M059J (cell line): ENCODE measurements at places on chromosomes 6 and 20. TPM values are rescaled to one million over a fixed set of nuclear protein-coding genes. Genes with fewer than 3 reads are reported as not detected.
A peak's percentile ranks its signal among the peaks of the same experiment; 100 is the strongest.

The OR12D3 gene
- not detected in 2 replicates for total RNA-seq

DNA sequence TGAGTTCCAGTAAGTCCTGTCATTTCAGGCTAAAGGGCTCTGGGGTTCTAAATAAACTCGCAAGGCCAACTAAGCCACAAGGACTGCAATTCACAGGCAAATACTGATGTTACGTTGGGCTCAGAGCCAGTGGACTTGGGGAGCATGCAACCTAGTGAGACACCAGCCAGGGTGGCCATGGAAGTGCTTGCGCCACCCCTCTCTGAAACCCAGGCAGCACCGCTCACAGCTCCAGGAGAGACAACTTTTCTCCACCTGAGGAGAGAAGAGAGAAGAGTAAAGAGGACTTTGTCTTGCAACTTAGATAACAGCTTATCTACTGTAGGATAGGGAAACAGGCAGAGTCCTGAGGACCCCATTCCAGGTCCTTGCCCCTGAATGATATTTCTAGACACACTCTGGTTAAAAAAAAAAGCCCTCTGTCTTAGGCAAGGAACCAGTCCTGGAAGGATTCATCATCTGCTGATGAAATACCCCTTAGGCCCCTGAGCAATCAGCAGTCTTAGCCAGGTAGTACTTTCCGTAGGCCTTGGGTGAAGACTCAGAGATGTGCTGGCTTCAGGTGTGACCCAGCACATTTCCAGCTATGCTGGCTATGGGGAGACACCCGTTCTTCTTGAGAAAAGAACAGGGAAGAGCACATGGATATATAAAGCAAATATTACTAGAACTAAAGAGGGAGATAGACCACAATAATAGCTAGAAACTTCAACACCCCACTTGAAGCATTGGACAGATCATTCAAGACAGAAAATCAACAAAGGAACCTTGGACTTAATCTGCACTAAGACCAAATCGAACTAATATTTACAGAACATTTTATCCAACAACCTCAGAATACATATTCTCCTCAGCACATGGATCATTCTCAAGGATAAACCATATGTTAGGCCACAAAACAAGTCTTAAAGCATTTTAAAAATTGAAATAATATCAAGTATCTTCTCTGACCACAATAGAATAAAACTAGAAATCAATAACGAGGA is 31.5 kb upstream of the TBC1D32 start:
- DNase-seq: no peak

DNA sequence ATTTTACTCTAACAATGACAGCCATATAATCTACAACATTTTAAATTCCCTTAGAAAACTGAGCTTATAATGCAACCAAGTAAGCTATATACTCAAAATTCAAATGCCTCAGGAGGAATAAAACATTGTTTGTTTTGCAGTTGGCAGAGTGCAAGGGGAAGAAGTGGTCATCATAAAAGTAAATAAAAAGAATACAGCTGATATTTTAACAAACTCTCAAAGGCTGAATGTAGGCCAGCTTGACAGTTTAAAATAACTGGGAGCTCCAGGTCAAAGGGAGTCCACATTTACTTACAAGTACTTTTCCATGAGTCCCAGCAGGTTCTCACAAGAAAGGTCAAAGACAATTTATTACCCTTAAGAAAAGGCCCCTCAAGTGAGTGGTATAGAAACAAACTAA is 589.8 kb downstream of the BCKDHB start:
- no peak for DNase-seq

GRCh38 chr6:168300975-168301647 is 18.5 kb downstream of the DACT2 start:
- DNase-seq: no peak

The MTCH1 gene
- 385 and 490 TPM in 2 replicates for total RNA-seq

The TUBE1 gene
- total RNA-seq: 22.7 and 29.8 TPM in 2 replicates

DNA sequence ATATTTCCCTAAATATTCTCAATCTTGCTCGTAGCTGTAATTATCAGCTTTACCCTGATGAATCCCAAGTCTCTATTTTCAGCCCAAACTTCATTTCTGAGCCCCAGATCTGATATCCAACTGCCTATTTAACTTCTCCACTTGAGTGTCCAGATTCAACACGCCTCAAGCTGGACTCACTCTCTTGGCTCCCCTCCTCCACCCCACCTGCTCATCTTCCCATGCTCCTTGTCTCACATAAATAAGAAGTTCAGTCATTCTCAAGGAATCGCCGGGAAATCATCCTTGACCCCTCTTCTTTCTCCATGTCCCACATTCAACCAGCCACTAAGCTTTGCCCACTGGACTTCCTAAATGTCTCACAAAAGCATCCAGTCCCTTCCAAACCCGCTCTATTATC is 89.9 kb upstream of the STMND1 start:
- DNase-seq: no peak

DNA sequence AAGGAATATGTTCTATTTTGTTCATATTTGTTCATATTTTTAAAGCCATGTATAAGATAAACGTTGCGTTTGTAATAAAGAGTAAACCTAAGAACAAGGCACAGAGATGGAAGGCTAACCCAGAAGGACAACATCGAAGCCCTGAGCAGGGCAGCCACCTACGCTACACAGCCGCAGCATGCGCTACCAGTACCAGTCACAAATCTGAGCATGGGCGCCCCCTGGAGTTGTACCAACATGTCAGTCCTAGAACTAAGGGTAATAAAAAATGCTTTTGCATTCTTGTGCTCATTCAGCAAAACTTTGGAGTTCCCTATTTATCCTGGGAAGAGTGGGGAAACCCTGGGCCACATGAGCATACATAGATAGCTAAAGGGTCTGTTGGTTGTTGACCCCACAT is 70.6 kb downstream of the PLEKHG1 start:
- no peak for DNase-seq

DNA sequence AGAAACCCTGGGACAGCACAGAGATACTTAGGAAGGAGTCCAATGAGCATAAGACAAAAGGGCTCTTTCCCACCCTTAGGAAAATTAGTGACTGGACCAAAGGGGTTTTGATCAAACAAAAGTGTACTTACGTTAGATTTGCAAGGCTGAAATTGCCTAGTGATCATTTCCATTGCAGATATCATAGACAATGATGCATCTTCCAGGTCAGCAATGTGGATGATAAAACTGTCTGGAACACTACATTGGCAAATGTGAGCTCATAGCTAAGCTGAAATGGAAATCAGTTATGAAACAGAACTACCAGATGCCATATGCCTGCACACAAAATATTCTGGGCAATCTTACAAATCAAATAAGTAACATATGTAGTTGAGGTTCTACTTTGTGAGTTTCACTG is 34.0 kb downstream of the LY86 start:
- DNase-seq: no peak

GRCh38 chr20:48627737-48628128 is 200.1 kb downstream of the PREX1 start:
- DNase-seq: no peak

The PAX1 gene
- total RNA-seq: not detected in 2 replicates

DNA sequence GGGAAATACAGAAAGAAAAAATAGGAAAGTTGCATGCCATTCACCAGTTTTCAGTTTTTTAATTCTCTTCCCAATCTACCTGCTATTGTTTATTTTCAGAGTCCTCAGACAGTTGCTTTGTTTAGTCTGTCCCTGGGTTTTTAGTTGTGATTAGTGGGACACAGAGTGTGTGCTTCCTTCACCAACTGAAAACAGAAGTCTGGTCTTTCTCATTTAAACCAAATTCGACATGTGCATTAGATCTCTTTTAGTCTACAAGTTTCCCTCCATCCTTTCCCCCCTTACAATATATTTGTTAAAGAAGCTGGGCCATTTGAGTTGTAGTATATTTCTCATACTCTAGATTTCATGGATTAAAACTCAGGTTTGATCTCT is 58.7 kb upstream of the STMND1 start:
- DNase-seq: no peak

- DNase-seq: no peak
These were observed 67.6 kb upstream of the LYRM2 start for GRCh38 chr6:89706121-89706520.

DNA sequence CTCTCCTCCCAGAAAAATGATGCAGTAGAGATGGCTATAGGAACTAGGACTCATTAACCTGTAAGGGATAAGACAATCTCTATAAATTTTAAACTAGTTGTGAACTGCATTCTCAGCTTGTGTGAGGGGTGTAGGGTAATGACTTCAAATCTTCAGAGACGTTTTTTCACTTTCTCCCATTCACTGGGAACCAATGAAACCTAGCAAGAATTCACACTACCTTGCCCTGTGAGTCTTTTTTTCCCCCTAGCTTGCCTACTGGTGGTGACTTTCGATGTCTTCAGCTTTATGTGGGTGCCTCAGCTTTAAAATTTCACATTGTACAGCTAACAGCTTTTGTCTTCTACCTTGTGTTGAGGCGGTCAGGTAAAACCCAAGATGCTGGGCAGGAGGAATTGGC is 192.0 kb downstream of the MEI4 start:
- no peak for DNase-seq

The HLA-DPB1 gene
- not detected in 2 replicates for total RNA-seq

DNA sequence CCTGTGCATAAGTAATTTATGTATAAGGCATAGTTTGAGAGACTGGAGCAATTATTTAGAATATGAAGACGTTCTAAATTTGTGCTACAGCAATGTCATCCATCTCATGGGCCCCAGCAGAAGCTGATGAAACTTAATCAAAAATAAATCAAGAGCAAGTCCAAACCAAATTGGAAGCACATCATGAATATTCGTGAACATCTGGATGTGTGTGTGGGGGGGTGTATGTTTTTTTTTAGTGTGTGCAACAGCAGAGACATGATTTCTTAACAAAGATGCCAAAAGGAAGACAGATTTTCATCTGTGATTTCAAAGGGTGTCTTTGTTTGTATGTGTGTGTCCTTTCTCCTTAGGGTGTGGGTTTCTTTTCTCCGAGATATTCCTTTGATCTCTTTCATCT is 58.9 kb downstream of the SASH1 start:
- no peak for DNase-seq

GRCh38 chr6:108118810-108119768 is 44.5 kb upstream of the OSTM1 start:
- DNase-seq: peak; percentile 34

DNA sequence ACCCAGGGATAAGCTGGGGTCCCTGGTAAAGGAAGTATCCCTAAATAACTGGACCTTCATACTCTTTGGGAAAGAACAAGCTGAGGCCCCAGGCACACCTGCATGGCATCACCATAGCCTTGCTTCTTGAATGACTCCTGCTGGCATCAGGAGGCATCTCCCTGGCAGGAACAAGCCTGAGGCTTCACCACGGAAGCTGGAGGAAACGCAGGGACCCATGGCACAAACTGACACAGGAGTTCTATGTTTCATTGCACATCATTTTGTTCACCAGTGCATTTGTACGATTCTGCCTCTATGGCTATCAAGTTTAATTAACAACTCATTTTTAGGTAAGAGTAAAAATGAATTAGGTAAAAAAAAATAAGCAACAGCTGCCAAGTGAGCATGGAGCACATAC is 619 bp upstream of the PDE7B start:
- peak; percentile 51 for DNase-seq

The REPS1 gene
- 39.0 and 44.6 TPM in 2 replicates for total RNA-seq

The PRSS16 gene
- 2.9 and 5.4 TPM in 2 replicates for total RNA-seq

DNA sequence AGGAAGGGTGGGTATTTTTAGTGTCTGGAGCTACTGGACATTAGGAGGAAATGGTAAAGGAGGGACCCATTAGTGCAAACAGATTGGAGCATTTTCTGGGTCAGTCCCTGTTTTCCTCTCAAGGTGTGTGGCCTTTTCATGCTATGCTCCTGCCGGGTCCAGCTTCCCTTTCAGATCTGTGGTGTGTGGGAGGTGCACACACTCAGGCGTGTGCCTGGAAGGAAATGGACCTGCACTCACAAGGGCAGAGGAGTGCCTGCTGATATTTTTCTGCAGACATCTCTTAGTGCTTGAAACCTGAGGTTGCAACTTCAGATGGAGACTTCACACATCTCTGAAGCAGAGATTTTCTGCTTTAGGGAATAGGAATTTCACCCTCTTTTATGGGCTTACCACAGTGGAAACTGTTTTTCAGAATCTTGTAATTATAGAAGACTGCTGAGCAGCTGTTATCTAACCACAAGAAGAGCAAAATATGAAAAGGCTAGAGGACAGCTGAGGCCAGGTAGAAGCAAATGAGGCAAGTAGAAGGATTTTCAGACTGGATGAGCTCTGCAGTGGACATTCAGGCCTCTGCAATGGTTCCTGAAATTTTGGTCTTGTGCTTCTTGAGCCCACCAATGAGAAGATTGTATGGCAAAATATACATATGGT is 764.3 kb downstream of the QKI start:
- DNase-seq: no peak

- no peak for DNase-seq
These were observed 13.0 kb downstream of the UBE2J1 start for GRCh38 chr6:89339565-89339964.

The CNKSR3 gene
- 9.9 and 19.4 TPM in 2 replicates for total RNA-seq

The TMEM239 gene
- not detected in 2 replicates for total RNA-seq

The PLEKHG1 gene
- total RNA-seq: not detected in 2 replicates

GRCh38 chr6:165660857-165661663 is 2.0 kb downstream of the PDE10A start:
- DNase-seq: no peak

The UBE2C gene
- 435 and 579 TPM in 2 replicates for total RNA-seq

The FRS3 gene
- 0.34 and 2.4 TPM in 2 replicates for total RNA-seq

- peak; percentile 5 for DNase-seq
These were observed 449.6 kb downstream of the C6orf118 start for GRCh38 chr6:164859816-164860215.

DNA sequence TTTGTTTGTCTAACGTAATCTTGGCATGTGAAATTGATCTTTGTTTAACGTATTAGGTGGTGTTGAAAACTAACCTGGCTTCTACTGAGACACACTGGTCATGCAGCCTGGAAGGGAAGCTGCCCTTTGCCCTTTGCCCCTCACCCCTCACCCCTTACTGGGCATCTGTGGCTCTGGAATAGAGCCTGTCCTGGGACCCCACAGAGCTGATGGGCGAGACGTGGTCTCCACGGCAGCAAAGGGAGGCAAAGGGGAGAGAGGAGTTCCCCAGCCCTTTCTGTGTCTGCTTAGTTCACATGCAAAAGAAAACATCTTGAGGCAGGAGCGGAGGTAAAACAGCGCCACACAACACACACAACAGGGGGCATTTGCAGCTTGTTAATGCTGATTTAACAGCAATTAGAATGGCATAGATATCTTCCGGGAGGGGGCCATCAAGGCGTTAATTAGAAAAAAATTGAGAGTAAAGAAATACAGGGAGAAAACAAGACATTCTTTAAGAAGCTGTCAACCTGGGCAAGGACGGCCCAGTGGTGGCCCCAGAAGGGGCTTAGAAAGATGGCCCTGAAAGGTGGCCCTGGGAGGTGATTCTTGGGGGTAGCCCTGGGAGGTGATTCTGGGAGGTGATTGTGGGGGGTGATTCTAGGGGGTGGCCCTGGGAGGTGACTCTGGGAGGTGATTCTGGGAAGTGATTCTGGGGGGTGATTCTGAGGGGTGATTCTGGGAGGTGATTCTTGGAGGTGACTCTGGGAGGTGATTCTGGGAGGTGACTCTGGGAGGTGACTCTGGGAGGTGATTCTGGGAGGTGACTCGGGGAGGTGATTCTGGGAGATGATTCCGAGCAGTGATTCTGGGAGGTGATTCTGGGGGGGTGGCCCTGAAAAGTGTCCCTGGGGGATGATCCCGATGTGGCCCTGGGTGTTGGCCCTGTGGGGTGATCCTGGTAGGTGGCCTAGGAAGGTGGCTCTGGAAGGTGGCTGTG is 44.5 kb upstream of the DACT2 start:
- no peak for DNase-seq

The PRR18 gene
- total RNA-seq: not detected in 2 replicates
